Suppressor macrophage treated with lipopolysaccharide for 4 hours (primary cell): ENCODE measurements at places on chromosomes 16 and 17.
A peak's percentile ranks its signal among the peaks of the same experiment; 100 is the strongest.

DNA sequence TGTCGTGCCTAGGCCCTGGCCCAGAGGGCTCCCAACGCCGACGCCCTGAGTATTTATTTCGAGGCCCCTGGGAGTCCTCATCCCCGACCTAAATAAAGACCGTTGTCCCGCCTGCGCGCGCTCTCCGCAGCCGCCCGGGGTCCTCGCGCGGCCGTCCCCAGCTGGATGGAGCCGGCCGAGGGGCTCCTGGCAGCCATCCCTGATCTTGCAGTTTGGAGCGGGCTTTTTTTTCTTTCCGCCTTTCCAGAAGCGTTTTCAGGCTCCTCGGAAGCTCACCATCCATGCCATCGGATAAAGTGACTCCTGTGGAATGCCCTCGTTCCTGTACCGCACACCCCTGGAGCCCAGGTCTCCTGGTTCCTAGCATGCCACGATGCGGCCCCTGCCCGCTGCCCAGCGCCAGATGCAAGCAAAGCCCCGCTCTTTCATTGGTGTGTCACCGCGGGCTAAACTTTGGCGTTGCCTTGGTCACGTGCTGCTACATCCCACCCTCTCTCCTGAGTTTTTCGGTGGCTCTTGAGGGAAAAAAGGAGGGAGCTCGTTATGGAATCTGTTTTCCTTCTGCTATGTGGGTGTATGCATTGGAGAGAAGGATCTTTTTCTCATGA is 716 bp downstream of the TMEM94 start:
- DNase-seq, result peak; percentile 17

DNA sequence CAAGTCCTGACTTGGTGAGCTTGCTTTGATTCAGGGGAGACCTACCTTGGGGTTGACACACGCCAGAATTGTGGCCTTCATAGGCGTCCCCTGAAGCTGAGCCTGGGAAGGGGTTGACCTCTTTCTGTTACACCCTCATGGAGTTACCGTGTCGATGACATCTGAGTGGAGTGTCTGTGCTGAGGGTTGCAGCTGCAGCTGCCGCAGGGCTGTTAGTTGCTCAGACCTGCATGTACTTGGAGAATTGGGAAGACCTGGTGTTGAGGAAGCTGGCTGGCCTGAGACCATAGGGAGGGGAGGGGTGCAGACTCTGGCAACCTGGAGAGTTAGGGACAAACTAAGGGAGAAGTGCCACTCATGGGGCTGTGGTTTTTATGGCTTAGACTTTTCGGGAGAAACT is 9.6 kb downstream of the GSE1 start:
- DNase-seq, result no peak

GRCh38 chr16:48611329-48612137 is 1.6 kb upstream of the N4BP1 start:
- peak; percentile 74 for DNase-seq

DNA sequence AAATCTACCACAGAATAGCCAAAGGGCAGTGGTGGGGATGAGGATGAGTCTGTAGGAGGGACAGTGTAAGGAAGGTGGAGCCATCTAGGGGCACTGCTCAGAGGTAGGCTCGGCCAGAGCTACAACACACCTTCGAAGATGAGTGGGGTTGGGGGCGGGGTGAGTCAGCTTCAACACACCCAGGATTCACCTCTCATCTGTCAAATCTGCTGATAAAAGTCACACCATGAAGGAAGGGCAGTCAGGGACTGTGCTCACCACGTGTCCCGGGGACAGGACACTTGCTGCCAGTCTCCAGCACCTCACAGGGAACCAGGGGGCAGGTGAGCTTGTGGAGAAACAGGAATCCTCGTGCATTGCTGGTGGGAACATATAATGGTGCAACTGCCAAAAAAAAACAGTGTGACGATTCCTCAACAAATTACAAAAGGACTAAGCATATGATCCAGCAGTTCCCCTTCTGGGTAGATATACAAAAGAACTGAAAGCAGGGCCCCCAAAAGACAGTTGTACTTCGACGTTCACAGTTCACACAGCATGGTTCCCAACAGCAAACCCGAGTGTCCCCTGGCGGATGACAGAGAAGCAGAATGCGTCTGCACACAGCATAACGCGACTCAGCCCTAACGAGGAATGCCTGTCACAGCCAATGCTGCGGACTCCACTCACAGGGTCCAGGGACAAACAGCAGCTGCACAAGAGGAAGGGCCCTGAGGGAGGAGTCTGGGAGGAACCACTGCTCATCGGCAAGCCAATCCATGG is 133.1 kb downstream of the ANKRD11 start:
- peak; percentile 73 for DNase-seq

GRCh38 chr16:55120408-55120807 is 189.7 kb downstream of the IRX5 start:
- no peak for DNase-seq

DNA sequence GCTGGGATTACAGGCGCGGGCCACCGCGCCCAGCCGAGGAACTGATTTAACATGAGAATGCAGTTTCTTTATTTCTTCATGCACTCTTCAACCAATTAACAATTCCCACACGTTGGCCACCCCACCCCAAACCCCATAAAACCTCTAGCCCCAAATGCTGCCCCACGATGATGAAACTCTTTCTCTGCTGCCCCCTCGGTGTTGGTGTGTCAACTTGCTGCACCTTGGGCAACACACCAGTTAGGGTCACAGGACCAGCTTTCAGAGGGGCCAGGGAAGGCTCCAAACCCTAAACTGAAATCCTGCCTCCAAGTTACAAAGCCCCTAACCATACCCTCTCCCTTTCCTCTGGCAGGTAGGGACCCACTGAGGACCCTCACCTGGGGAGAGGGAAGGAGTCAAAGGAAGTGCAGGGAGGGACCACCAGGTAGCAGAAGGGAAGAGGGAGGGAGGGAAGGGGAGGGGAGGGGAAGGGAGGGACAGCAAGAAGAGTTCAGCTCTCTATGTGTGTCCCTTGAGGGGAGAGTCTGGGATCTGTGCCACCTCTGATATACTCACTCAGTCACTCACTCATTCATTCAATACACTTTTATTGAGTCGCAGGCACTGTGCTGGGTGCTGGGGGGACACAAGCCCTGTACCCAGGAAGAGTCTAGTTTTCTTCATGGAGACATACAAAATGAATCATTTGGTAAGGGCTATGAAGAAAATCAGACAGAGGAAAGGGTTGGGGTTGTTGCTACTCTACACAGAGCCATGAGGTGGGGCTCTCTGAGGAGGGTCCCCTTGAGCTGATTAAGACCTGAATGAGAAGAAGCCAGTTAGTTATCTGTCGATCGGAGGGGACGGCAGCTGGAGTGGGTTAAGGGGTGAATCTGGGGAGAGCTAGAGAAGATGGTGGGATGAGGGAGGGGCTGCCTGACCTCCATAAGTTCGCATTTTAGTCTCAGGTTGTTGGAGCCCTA is 3.9 kb downstream of the PLXDC1 start:
- no peak for DNase-seq

DNA sequence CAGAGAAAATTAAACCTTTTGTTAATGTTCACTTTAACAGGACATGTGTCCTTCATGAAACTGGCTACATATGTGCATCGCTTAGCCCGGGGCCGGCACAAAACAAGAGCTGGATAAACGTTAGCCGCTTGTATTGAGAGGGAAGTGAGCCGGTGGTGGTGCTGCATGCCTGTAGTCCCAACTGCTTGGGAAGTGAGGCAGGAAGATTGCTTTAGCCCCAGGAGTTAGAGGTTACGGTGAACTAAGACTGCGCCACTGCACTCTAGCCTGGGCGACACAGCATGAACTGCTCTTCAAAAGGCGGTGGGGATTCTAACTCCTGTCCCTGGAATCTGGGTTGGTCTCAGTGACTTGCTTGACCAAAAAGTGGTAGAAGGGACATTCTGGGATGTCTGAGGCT is 15.0 kb upstream of the SPHK1 start:
- DNase-seq, result no peak

DNA sequence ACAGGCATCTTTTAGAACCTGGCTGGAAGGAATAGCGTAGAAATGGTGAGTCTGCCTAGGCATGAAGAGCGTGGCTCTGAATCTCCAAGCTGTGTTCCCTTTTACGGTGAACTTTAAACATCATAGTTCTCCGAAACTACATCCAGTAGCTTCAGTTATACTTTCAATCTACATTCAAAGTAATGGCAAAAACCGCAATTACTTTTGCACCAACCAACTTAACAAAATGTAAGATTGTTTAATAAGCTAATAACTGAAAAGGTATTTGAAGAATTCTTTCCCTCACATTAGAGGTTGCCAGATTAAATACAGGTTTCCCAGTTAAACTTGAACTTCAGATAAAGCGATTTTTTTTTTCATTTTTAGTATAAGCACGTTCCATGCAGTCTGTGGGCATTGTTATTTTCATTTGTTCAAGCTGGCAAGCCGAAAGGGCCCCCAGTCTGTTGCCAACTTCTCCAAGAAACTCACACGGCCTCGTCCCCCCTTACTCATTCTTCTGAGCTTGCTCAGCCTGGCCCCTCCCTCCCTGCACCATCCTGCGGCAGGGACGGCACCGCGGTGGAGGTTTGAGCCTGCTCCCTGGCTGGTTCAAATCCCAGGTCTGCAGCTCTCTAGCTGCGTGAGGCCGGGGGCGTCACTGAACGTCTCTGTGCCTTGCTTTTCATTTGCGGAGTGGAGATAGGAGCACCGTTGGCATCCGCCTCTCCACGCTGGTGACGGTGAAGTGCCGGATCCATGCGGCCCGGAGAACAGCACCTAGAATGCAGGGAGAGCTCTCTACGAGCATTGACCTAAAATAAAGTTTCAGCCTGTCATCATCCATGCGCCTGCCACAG is 3.5 kb upstream of the MTHFSD start:
- DNase-seq, result no peak

DNA sequence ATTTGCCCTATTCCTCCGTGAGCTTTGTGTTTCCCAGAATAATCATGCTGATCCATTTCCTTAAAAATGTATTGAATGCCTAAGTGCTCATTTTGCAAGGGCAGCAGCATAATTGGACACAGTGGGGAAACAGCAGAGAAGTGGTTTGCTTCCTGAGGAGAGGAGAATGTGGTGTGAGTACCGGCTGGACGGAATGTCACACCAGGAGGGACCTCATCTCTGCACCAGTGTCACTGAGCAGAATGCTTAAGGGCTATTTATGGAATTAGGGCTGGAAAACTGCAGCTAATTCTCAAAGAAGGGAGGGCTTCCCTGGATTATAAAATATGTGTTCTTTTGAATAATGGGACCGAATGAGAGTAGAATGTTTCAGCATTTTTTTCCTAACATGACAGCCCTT is 1100.6 kb upstream of the RBFOX1 start:
- no peak for DNase-seq

GRCh38 chr17:82864713-82865248 is 25.0 kb upstream of the ZNF750 start:
- DNase-seq, result no peak

DNA sequence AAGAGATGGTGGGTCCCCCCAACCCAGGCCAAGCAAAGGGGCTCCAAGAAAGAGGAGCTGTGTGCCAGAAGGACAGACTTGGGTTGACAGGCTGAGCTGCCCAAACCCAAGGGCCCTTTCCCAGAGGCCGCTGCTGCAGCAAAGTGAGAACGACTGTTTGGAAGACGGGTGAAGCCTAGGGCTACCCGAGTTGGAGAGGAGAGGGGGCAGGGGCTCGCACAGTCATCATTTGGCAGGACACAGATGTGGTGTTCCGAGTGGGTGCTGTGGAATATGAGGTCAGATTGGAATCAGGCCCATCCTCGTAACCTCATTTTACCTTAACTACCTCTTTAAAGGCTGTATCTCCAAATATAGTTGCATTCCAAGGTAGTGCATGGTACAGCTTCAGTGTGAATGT is 5.3 kb upstream of the MFAP4 start:
- DNase-seq, result no peak

GRCh38 chr17:36204724-36205500 is 6.0 kb upstream of the CCL4L2 start:
- DNase-seq, result peak; percentile 9

GRCh38 chr16:82197540-82198240 is 27.7 kb upstream of the MPHOSPH6 start:
- no peak for DNase-seq

GRCh38 chr16:87360862-87361610 is 22.5 kb downstream of the FBXO31 start:
- no peak for DNase-seq

GRCh38 chr17:61247439-61247838 is 152.2 kb upstream of the TBX2 start:
- DNase-seq, result no peak

DNA sequence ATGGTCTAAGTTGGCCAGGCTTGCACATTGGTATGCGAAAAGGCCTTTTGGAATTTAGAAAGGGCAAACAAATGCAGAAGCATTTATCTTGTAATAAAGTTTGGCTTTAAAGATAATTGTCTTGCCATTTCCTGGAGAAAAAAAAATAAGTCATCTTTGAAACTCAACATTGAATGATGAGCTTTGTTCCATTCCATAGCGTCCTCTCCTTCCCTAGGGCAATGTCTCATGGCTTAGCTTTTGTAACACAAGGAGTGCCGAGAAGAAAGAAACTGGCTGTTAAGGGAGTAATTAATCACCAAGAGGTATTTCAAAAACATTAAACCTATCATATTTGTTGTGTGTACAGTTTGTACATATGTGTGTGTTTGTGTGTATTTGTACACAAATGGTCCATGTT is 372.3 kb downstream of the NPIPA8 start:
- DNase-seq, result no peak

DNA sequence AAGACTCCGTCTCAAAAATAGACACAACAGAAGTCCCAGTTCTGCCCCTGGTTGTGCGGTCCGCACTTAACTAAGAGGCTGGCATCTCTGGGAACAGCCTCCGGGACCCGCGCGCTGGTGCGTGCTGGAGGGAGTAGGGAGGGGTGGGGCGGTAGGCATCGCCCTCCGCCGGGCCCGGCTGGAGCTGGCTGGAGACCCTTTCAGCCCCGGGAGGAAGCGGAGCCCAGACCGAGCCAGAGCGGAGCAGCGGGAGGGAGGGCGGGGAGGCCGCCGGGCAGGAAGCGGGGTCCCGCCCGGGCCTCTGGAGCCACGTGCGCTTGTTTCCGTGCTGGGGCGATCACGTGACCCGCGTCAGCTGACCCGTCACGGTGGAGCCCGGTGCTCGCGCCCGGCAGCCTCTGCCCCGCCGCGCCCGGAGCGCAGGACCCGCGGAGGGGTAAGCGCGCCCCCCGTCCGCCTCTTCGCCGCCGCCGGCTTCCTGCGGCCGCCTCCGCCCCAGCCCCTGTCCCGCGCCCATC is at the start of gene WDR81:
TSS of gene WDR81 (plus strand) at position 354 of the 518 bp plus-strand sequence. CDS start 256 bp downstream, outside the sequence.
- peak; percentile 89 for DNase-seq

DNA sequence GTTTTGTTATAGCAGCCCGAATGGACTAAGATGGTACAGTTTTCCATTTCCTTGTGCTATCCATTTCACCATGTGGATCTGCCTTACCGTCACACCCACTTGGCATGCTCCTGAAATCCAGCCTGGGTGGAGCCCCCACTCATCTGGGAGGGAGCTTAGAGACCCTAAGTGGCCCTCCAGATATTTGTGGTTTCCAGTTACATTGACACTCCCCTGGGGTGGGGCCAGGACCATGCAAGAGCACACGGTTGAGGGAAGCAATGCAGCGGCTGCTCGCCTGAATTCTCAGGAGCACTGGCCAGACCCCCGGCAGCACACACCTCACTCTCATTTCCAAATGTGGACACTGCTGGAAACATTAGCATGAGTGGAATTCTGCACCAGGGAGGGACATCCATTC is 231.1 kb downstream of the UTP18 start:
- no peak for DNase-seq

GRCh38 chr17:70251706-70252105 is 82.4 kb downstream of the KCNJ2 start:
- DNase-seq, result no peak

GRCh38 chr16:5510819-5511370 is 413.3 kb upstream of the EEF2KMT start:
- DNase-seq, result no peak

GRCh38 chr17:74972107-74972972 is at the start of gene HID1:
Gene HID1, minus strand, starts transcription at chr17:74972759. Its CDS starts 103 bp downstream, at chr17:74972656.
- DNase-seq, result peak; percentile 20

GRCh38 chr17:82388922-82389283 is 17.3 kb downstream of the UTS2R start:
- DNase-seq, result no peak

GRCh38 chr16:23578101-23578830 is 17.9 kb downstream of the NDUFAB1 start:
- DNase-seq, result peak; percentile 21
